Smooth muscle cell of the pulmonary artery (primary cell): ENCODE measurements at places on chromosomes 4 and X. TPM values are rescaled to one million over a fixed set of nuclear protein-coding genes. Genes with fewer than 3 reads are reported as not detected.

Gene KLHL2
- 17.7 and 27.0 TPM in 2 replicates for total RNA-seq

Gene SOD3
- 61.3 and 143 TPM in 2 replicates for total RNA-seq

Gene ADH6
- not detected in 2 replicates for total RNA-seq

Gene GABRE
- 23.5 and 33.6 TPM in 2 replicates for total RNA-seq

Gene HHIP
- 11.1 and 26.0 TPM in 2 replicates for total RNA-seq

Gene GAGE12F
- total RNA-seq: not detected in 2 replicates

Gene KLB
- total RNA-seq: under 0.01 and 0.07 TPM in 2 replicates
